ENCODE measurements at places on chromosomes 5 and 9. TPM values are rescaled to one million over a fixed set of nuclear protein-coding genes. Genes with fewer than 3 reads are reported as not detected.

Gene SURF1
- 45.0 TPM for total RNA-seq

- H3K4me1 ChIP-seq: no peaks in the 10 kb centered on the region
- H3K4me3 ChIP-seq: no peak overlapping the region
- H3K36me3 ChIP-seq: no peaks in the 10 kb centered on the region
- no peak overlapping the region for H3K27ac ChIP-seq
- DNase-seq: no peak
Measured at GRCh38 chr5:98489021-98489420, 284.4 kb upstream of the RGMB start.

DNA sequence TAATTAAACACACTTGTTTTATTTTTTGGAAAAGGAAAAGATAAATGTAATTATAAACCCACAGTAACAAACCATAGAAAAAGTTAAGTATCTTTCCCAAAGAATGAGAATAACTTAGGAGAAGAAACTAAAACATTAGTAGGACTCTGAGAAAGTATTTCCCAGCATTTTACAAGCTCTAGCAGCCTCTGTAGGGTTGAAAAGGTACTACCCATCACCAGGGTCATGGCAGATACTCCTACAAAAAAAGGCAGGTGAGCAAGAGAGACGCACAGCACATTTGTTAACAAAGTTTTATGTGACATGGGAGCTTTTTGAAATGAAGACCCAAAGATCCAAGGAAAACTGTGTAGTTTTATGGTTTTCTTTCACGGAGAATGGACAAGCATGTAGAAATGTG, 77.7 kb upstream of the FAM169A start:
- no peaks in the 10 kb centered on the region for H3K36me3 ChIP-seq
- H3K27me3 ChIP-seq: no peaks in the 10 kb centered on the region
- no peak overlapping the region for H3K4me3 ChIP-seq
- H3K4me1 ChIP-seq: peaks cover 8% of the 10 kb centered on the region

Gene PRELID2
- total RNA-seq: 12.1 TPM

GRCh38 chr5:72245546-72245945, 74.5 kb downstream of the MRPS27 start:
- H3K27me3 ChIP-seq: no peaks in the 10 kb centered on the region
- no peak overlapping the region for H3K27ac ChIP-seq
- no peaks in the 10 kb centered on the region for H3K36me3 ChIP-seq
- no peak overlapping the region for H3K4me3 ChIP-seq
- no peaks in the 10 kb centered on the region for H3K4me1 ChIP-seq

DNA sequence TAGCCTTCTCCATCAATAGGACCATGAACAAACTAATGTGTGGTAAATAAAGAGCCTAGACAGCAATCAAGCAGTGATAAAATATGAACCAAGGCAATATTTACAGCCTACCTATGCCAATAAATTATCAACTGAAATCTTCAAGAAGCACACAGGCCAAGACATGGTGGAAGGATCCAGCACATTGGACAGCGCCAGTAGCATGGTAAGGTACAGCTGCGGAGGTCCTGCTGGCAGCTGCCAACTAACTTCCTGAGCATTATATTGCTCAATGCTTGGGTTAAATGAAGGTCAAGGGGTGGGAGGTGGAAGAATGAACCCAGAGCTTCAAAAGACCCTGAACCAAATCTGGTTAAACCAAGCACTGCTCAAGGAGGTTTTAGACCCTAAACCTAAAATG, 16.5 kb upstream of the SPDL1 start:
- no peak overlapping the region for H3K27ac ChIP-seq
- H3K4me3 ChIP-seq: no peak overlapping the region
- no peaks in the 10 kb centered on the region for H3K27me3 ChIP-seq
- H3K4me1 ChIP-seq: no peaks in the 10 kb centered on the region
- peak; percentile 31 for DNase-seq
- no peaks in the 10 kb centered on the region for H3K36me3 ChIP-seq

GRCh38 chr5:158120760-158121159, 261.8 kb upstream of the CLINT1 start:
- H3K27me3 ChIP-seq: no peaks in the 10 kb centered on the region
- peak; percentile 20 for DNase-seq
- H3K4me3 ChIP-seq: no peak overlapping the region
- H3K4me1 ChIP-seq: no peaks in the 10 kb centered on the region
- no peak overlapping the region for H3K27ac ChIP-seq

Gene SEPTIN8
- total RNA-seq: 54.4 TPM

DNA sequence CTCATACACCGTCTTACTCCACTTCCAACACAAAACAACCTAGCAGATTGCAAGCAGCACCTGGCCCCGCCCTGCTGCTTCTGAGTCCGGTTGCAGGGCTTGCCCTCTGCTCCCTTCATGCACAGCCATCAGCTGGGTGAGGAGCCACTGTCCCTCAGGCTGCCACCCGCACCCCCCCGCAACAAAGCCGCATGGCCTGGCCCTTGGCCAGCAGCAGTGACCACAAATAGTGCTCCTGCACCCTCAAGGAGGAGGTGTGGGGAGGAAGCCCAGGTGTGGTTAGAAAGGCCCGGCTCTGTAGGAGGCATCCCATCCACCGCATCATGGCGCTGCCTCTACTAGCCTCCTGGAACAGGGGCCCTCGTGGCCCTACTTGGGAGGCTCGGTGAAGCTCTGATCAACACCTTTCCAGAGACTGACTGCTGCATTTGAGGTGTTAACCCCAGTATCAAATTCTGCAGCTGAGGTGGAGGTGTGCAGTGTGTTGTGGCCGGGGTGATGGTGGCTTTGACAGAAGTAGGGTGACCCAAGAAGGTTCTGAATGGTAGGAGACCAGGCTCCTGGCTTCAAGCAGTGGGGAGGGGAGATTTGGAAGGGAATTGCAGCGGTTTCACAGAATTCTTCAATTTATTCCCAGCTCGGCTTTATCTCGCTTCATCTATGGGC, 52.7 kb downstream of the WNK2 start:
- no peak overlapping the region for H3K27ac ChIP-seq
- no peak overlapping the region for H3K4me3 ChIP-seq
- no peak for DNase-seq
- no peaks in the 10 kb centered on the region for H3K36me3 ChIP-seq
- no peaks in the 10 kb centered on the region for H3K4me1 ChIP-seq

- no peak for DNase-seq
- H3K27ac ChIP-seq: no peak overlapping the region
- no peaks in the 10 kb centered on the region for H3K36me3 ChIP-seq
Measured at GRCh38 chr5:87588316-87588715, 175.6 kb upstream of the CCNH start.

DNA sequence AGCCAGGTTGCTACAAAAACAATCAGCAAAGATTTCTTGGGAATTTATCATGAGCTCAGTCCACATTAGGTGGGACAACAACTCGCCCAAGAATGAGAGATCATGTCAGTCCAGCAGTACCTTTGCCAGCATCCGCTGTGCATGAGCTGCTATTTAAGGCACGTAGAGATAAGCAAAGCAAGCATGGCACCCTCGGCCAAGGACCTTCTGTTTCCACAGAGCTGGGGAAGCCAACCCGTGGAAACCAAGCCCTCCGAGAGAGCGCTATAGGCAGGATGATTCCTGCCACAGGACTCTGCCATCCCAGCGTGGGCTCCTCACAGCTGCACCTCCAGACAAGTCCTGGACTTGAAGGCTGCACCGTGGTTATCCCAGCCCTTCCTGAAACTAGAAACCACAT, 189.5 kb upstream of the PPP1R26 start:
- no peaks in the 10 kb centered on the region for H3K4me1 ChIP-seq
- no peak overlapping the region for H3K4me3 ChIP-seq
- no peak overlapping the region for H3K27ac ChIP-seq
- H3K36me3 ChIP-seq: no peaks in the 10 kb centered on the region
- no peaks in the 10 kb centered on the region for H3K27me3 ChIP-seq

Gene ARL14EPL
- not detected for total RNA-seq

- H3K36me3 ChIP-seq: no peaks in the 10 kb centered on the region
- H3K4me1 ChIP-seq: no peaks in the 10 kb centered on the region
- DNase-seq: no peak
Measured at GRCh38 chr5:113226116-113226736, 208.6 kb downstream of the TSSK1B start.

DNA sequence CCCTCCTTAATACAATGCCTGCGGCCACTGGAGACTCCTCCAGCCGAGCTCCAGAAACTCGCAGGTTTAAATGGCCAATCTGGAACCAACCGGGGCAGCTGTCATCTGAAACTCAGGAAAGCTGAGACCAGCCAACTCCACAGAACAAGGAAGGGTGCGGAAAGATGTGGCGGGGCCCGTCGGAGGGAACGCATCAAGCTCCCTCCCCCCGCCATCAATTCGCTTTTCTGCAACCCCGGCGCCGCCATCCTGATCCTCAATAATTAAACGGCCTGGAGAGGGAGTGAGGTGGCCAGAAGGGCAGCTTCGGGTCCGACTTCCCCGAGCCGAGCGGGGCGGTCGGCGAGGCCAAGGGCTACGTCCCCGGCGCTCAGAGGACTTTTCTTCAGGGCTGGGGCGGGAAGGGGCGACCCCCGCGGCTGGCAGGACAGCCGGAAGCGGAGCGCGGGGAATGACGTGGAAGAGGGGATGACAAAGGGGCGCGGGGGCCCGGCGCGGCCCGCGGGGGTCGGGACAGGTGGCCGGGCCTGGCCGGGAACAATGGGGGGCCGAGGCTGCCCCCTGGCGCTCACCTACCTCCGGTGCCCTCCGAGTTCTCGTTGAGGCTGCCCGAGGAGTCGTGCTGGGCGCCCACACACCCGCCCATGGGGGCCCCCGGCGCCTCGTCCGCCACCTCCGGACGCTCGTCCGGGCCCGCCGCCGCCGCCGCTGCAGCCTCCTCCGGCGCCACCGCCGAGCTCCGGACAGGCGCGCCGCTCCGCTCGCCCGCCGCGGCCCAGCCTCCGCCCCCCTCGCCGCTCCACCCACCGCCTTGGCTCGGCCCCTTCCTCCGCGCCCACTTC, at the start of gene UBTD2:
TSS of gene UBTD2 (minus strand) at position 745 of the 842 bp plus-strand sequence. CDS start at position 646, 99 bp downstream.
- H3K4me1 ChIP-seq: no peaks in the 10 kb centered on the region
- peak within 1 kb of the TSS; percentile 74 for H3K4me3 ChIP-seq
- no peaks in the 10 kb centered on the region for H3K36me3 ChIP-seq
- H3K27ac ChIP-seq: peak within 1 kb of the TSS; percentile 48

DNA sequence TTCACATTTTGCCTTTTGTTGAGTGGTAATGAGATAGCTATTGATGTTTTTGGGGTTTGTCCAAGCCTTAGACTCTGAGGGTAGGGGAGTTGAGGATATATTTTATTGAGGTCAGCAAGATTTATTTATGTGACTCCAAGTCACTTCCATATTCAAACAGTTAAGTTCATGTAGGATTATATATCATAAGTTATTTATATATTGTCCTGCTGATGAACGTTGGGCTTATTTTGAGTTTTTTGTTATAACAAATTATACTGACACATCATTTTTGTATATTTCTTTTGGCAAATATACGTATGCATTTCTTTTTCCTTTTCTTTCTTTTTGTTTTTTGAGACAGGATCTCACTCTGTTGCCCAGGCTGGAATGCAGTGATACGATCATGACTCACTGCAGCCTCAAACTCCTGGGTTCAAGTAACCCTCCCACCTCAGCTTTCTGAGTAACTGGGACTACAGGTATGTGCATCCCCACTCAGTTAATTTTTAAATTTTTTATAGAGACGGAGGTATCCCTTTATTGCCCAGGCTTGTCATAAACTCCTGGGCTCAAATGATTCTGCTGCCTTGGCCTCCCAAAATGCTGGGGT, 23.5 kb upstream of the IL12B start:
- DNase-seq: peak; percentile 21
- H3K27me3 ChIP-seq: no peaks in the 10 kb centered on the region
- H3K4me1 ChIP-seq: no peaks in the 10 kb centered on the region
- H3K36me3 ChIP-seq: no peaks in the 10 kb centered on the region

GRCh38 chr5:170252720-170253350, 20.1 kb downstream of the C5orf58 start:
- no peaks in the 10 kb centered on the region for H3K4me1 ChIP-seq
- H3K36me3 ChIP-seq: peaks cover 3% of the 10 kb centered on the region
- no peak overlapping the region for H3K4me3 ChIP-seq
- no peak overlapping the region for H3K27ac ChIP-seq
- no peak for DNase-seq

DNA sequence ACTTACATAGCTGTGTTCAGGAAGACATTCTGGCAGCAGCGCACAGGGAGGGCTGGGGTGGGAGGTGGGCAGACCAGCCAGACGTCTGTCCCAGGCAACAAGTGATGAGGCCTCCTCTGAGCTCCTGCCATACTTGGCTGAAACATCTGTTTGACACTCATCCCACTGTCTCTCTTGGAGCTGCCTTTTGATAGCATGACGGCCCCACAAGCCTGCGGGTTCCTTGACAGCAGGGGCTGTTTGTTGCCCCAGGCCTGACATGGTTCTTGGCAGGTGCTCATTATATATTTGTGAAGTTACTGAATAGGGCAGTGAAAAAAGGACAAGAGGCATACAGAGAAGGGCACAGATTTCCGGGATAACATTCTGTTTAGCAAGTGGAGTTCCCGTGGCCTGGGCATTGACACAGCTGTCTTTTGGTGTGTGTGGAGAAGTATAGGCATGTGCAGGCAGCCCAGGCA, 22.2 kb upstream of the B4GALT1 start:
- H3K27me3 ChIP-seq: no peaks in the 10 kb centered on the region
- no peaks in the 10 kb centered on the region for H3K36me3 ChIP-seq
- no peak for DNase-seq
- H3K4me1 ChIP-seq: no peaks in the 10 kb centered on the region
- no peak overlapping the region for H3K4me3 ChIP-seq
- H3K27ac ChIP-seq: no peak overlapping the region

- H3K27ac ChIP-seq: no peak overlapping the region
- H3K36me3 ChIP-seq: no peaks in the 10 kb centered on the region
- DNase-seq: no peak
- no peak overlapping the region for H3K4me3 ChIP-seq
Measured at GRCh38 chr5:147479444-147479843, 30.4 kb downstream of the DPYSL3 start.

Gene IFNB1
- total RNA-seq: not detected

GRCh38 chr5:112546946-112547592, 128.0 kb upstream of the EPB41L4A start:
- no peaks in the 10 kb centered on the region for H3K36me3 ChIP-seq
- DNase-seq: no peak
- H3K4me1 ChIP-seq: no peaks in the 10 kb centered on the region
- H3K4me3 ChIP-seq: no peak overlapping the region
- H3K27ac ChIP-seq: no peak overlapping the region

GRCh38 chr5:147675168-147675567, 107.4 kb downstream of the JAKMIP2 start:
- no peaks in the 10 kb centered on the region for H3K36me3 ChIP-seq
- no peak overlapping the region for H3K27ac ChIP-seq
- DNase-seq: no peak
- H3K27me3 ChIP-seq: no peaks in the 10 kb centered on the region
- H3K4me1 ChIP-seq: no peaks in the 10 kb centered on the region

DNA sequence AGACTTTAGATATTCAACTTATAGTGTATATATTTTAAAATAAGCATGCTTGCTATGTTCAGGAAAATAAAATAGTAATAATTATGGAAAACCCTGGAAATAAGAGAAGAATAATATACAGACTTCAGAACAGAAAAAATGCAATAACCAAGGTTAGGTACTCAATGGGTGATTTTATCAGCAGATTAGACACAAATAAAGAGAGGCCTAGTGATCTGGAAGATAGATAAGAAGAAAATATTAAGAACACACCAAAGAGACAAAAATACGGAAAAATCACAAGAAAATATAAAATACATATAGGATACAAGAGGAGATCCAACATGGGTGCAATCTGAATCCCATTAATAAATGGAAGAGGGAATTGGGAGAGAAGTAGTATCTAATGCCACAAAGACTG, 1348.5 kb upstream of the WWC1 start:
- no peak overlapping the region for H3K4me3 ChIP-seq
- no peaks in the 10 kb centered on the region for H3K4me1 ChIP-seq
- H3K36me3 ChIP-seq: no peaks in the 10 kb centered on the region
- no peak overlapping the region for H3K27ac ChIP-seq
- no peaks in the 10 kb centered on the region for H3K27me3 ChIP-seq
- no peak for DNase-seq

Measured in kidney (tissue), 22 donors.